ENCODE measurements at places on chromosomes 4 and X. TPM values are rescaled to one million over a fixed set of nuclear protein-coding genes. Genes with fewer than 3 reads are reported as not detected.

Gene NMU
- total RNA-seq: 8.5 TPM

Gene CXCL13
- not detected for total RNA-seq

Gene TECRL
- not detected for total RNA-seq

Gene GPC4
- 1.9 TPM for total RNA-seq

Gene ANXA10
- not detected for total RNA-seq

Gene CCSER1
- total RNA-seq: 0.74 TPM

Gene ZNF157
- total RNA-seq: not detected

Gene TKTL2
- total RNA-seq: not detected

Gene PCDH10
- total RNA-seq: not detected

Gene TLR1
- total RNA-seq: 2.2 TPM

Gene PRR32
- not detected for total RNA-seq

Gene GSPT2
- not detected for total RNA-seq

Gene TSPAN5
- 19.8 TPM for total RNA-seq

Gene PRDM8
- total RNA-seq: 4.9 TPM

Gene PDE6B
- total RNA-seq: not detected

Gene MUC7
- not detected for total RNA-seq

Gene ELK1
- total RNA-seq: 48.8 TPM

Gene TGIF2LX
- total RNA-seq: not detected

Gene NSUN7
- total RNA-seq: not detected

Gene SPANXN4
- not detected for total RNA-seq

Gene AREG
- total RNA-seq: 1,402 TPM

Gene USP53
- total RNA-seq: 47.4 TPM

Gene UGT2B10
- not detected for total RNA-seq

Gene NHS
- 3.6 TPM for total RNA-seq

Gene MBNL3
- total RNA-seq: 17.7 TPM

Gene PDCL2
- total RNA-seq: not detected

Gene TDO2
- total RNA-seq: not detected

Gene MAGEB2
- total RNA-seq: not detected

Gene GPR119
- total RNA-seq: not detected

Gene HNRNPH2
- total RNA-seq: 44.2 TPM

Gene BEX3
- 166 TPM for total RNA-seq

Gene TMPRSS11F
- total RNA-seq: not detected

Gene SETD7
- total RNA-seq: 66.9 TPM

Gene XKRX
- total RNA-seq: 0.26 TPM

Gene HS3ST1
- total RNA-seq: 0.21 TPM

Gene LDB2
- total RNA-seq: not detected

Gene ZFYVE28
- total RNA-seq: 1.6 TPM

Gene TASL
- total RNA-seq: not detected

Gene RBM47
- 1.8 TPM for total RNA-seq

Gene PPEF2
- total RNA-seq: not detected
